ENCODE measurements at places on chromosomes 6 and 20.

DNA sequence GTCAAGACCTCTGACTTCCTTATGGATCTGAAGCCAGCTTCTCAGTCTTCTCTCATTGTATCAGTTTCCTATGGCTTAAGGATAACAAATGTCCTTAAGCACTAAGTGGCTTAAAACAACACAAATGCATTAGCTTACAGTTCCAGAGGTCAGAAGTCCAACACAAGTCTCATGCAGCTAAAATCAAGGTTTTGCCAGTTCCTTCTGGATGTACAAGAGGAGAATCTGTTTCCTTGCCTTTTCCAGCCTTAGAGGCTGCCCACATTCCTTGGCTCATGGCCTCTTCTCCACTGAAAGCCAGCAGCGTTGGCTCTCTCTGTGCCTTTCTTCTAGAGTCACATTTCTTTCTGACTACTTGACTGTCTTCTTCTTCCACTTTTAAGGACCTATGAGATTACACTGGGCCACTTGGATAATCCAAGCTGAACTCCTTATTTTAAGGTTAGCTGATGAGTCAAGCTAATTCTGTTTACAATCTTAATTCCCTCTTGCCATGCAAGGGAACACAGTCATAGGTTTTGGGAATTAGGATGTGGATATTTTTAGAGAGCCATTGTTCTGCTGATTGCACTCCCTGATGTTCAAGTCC, 179.0 kb downstream of the BCAS1 start:
- no peak for DNase-seq

GRCh38 chr6:108222504-108222903, 38.3 kb downstream of the SNX3 start:
- no peak for DNase-seq

DNA sequence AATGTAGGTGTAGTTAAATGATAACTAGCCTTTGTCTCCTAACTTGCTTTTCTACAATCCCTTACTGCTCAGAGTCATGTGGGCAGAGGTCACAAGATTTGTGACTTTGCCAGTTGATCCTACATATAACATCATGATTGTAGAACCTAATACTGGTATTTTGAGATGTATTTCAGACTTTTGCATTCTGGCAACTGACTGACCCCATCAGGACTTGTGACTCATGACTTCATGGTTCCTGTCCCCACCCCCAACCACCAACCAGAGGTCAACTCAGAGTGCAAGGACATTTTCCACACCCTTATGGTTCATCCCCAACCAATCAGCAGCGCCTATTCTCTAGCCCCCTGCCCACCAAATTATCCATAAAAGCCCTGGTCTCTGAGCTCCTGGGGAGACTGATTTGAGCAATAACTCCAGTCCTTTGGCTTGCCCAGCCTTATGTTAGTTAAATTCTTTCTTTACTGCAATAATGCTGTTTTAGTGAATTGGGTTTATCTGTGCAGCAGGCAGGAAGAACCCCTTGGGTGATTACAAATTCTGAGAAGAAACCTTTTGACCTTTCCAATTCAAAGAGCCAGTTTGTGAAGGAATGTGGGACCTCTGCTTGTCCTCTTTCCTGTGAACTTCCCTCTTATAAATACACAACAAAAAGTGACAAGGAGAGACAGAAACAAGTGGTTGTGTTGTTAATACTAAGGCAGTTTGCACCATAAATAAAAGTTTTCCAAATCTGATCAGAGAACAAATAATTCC, 588.7 kb downstream of the UTRN start:
- DNase-seq = no peak

DNA sequence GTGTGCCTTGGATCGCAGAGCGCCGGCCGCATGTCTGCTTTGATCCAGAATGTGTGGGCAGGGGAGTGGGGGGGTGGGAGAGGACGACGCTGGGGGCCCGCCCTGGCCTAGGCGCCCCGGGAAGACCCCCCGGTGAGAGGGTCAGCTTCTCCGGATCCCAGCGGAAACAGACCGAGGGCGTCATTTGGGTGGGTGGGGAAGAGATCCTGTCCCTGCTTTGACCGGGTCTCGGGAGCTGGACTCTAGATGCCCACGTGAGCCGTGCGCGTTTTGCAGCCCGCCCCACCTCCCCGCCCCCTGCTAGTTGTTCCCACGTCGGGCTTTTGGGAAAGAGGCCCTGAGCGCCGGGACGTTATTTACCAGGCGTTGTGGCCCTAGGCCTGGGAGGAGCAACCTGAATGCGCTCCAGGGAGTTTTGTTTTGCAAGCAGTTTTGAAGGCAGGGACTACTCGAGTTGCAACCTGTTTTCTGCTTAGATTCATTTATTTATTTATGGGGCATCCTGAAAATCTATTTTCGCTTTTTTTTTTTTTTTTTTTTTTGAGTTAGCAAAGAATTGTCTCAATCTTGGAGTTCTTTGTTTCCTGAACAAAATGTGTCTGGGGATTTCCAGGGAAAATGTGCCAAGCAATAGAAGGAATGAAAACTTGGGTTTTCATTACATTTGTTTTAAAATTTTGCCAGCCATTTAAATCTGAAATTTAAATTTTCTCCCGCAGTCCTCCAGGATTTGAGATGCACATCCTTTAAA, 1.6 kb downstream of the DSP start:
- DNase-seq = no peak

- no peak for DNase-seq
These were observed 34.1 kb downstream of the TNXB start for GRCh38 chr6:32074996-32075532.

- no peak for DNase-seq
These were observed 47.0 kb downstream of the DLL1 start for GRCh38 chr6:170243791-170244291.

- DNase-seq = no peak
These were observed 610 bp downstream of the PSORS1C1 start for GRCh38 chr6:31114970-31115849.

DNA sequence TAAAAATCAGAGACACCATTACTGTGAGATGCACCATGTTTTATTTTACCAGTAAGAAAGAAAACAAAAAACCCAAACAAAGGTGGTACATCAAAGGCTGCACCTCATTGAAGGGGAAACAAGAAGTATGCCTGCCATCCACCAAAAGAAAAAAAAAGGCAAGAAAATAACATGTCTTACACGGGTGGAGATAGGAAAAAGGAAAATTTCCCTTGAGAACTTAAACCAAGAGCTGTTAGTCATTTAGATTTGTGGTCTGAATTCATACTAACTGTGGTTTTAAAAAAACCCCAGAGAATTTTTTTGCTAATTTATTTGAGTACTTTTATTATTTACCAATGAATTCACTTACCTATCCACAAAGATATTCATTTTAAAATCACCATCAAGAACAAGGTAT, 144.0 kb downstream of the LRRC1 start:
- DNase-seq = no peak

- no peak for DNase-seq
These were observed 184.8 kb upstream of the FOXQ1 start for GRCh38 chr6:1127129-1127528.

GRCh38 chr20:25547999-25548398, 37.3 kb downstream of the NINL start:
- DNase-seq = no peak

DNA sequence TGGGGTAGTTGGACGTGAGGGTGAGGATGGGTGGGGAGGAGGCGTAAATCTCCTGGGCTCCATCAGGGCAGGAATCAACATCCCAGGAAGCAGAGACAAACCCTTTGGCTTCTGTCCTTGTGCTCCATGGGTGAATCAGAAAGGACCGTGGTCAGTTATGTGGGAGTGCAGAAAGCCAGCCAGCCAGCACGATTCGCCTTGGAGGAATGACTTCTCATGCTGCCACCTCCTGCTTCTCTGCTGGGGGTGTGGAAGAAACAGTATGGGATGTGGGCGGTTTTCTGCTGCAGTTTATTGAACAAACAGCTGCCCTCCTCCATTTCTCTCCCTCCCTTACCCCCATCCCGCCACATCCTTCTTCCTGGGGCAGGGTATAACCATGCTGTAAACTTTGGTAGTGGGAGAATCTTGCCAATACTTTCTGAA, 214.5 kb downstream of the SOX4 start:
- no peak for DNase-seq

- DNase-seq = no peak
These were observed 107.3 kb upstream of the SNX9 start for GRCh38 chr6:157715728-157716164.

DNA sequence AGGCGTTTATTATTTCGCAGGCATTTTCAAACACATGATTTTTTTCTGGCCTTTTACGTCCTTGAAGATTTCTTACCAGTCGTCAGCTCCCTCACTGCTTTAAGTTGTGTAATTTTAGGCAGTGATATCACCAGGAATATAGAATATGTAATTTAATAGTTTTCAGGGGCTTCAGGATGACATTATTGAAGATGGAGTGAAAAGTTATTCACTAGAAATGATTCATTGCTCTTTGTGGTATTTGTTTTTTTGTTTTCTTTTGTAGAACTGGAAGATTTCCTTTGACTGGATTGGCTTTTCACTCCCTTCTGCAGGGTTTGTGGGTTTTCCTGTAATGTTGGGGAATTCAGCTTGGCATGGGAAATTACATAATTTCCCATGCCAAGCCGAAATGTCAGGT, 2.0 kb downstream of the LRRC1 start:
- no peak for DNase-seq

GRCh38 chr20:35738410-35739179, 3.5 kb downstream of the RBM39 start:
- DNase-seq = no peak

DNA sequence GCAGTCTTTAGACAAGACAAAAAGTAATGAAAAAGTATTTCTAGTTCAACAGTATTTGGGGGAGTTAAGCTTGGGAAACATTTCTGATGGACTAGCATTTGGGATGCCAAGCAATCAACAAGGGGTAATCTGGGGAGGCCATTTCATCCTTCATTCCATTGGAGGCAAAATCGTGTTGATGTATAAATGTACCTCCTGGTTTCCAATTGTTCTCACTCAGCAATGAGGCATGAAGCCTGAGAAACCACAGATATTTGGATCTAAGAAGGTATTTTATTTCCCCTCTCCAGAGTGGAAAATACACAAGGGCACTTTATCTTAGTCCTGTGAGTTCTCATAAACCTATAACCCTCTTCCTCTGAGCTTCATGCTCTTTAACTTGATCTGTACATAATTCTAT, 68.2 kb downstream of the TBX18 start:
- no peak for DNase-seq

- no peak for DNase-seq
These were observed 143.6 kb upstream of the JARID2 start for GRCh38 chr6:15102241-15102640.

- no peak for DNase-seq
These were observed 19.4 kb downstream of the SYNDIG1 start for GRCh38 chr20:24488800-24489175.

DNA sequence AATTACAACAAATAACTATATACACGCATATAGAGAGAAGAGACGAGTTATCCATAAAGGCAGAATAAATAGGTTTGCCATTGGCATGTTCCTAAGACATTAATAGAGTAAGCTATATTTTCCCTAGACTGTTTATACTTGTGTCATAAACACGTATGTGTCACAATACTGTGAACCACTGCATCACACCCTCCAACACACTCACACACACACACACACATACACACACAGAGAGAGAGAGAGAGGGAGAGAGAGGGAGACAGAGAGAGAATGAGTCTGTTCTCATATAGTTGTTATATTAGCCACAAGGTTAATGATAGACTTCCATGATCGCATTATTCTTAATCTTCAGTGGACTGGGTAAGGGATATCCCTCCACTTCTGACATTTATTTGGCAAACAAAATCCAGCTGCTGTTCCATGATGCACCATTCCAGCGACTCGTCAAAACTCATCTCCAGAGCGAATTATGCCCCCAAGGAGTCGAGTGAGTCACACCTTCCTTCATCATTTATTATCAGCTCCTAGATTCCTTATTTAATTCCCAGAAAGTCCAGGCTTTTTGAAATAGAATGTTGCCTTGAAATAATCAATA, 82.8 kb upstream of the HIVEP1 start:
- no peak for DNase-seq

GRCh38 chr6:98944598-98945081, 3.1 kb downstream of the FBXL4 start:
- no peak for DNase-seq

- no peak for DNase-seq
These were observed 145.3 kb upstream of the ECI2 start for GRCh38 chr6:4280707-4281106.

- DNase-seq = no peak
These were observed 67.5 kb upstream of the COL21A1 start for GRCh38 chr6:56314683-56315523.

DNA sequence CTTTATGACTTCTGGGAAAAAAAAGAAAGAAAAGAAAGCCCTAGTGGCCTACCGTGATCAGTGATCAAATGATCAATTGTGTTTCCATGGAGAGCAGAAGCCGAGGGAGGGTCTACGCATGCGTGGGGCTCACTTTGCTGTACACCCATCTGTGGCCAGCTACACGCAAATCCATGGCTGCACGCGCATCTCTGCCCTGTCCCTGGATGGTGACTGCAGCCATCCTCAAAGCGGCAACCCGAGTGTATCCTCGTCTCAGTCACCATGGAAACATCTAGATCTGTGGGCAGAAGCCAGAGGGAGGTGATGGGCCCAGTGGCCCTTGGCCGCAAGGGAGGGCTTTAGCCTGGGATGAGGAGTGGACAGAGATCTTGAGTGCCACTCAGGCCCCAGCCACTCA, 785 bp upstream of the ULBP3 start:
- no peak for DNase-seq

GRCh38 chr6:74199215-74199915, 503.4 kb downstream of the CD109 start:
- DNase-seq = no peak

DNA sequence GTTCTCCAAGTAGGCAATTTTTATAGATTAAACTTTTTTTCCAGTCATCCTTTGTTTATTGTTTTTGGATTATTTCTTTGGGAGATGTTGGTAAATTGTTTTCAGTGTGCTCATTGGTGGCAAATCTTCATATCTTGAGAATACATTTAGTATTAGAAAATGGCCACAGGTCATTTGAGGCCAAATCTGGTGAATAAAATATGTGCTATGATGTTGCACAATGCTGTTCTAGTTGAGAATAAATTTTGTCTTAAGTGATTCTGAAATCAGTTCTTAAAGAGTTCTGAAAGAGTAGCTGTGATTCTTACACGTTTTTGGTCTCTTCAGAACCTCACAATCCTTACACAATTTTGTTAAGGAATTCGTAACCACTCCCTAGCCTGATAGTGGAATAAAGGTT, 20.1 kb downstream of the CDKAL1 start:
- DNase-seq = no peak

- DNase-seq = no peak
These were observed 6.7 kb downstream of the PPP1R16B start for GRCh38 chr20:38812182-38812581.

GRCh38 chr20:50916257-50916656, 15.0 kb downstream of the ADNP start:
- DNase-seq = no peak

- DNase-seq = no peak
These were observed 91.2 kb upstream of the EEF1E1 start for GRCh38 chr6:8193541-8193940.

DNA sequence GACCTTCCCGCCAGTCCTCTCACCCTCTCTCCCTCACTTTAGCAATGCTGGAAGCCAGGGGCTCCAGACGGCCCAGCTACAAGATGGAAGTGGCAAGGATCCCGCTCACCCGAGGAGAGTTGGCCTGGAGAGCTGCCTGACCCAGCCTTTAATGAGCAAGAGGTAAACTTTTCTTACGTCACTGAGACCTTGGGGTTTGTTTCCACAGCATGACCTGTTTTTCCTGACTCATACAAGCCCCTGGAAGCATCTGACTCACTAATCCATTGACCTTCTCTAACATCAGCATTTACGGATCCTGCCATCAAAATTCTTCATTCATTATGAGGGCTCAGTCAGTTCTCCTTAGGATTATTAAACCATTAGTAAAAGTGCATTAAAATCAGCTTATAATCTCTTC, 120.4 kb downstream of the MYLK4 start:
- DNase-seq = no peak

GRCh38 chr6:151292974-151293687, 53.4 kb downstream of the AKAP12 start:
- no peak for DNase-seq
